Stimulated activated CD4-positive, alpha-beta T cell treated with anti-CD3 and anti-CD28 coated beads, TNF-alpha, amount 100 ng/mL, for 1 hour (primary cell): ENCODE measurements at places on chromosomes 2 and 18.

- DNase-seq = no peak
These were observed 35.1 kb upstream of the VPS54 start for GRCh38 chr2:64054161-64054915.

- no peak for DNase-seq
These were observed at the start of gene CSRNP3 for GRCh38 chr2:165469417-165469816. Gene CSRNP3 (plus strand): TSS chr2:165469698. CDS start chr2:165595066, 125,368 bp downstream.

DNA sequence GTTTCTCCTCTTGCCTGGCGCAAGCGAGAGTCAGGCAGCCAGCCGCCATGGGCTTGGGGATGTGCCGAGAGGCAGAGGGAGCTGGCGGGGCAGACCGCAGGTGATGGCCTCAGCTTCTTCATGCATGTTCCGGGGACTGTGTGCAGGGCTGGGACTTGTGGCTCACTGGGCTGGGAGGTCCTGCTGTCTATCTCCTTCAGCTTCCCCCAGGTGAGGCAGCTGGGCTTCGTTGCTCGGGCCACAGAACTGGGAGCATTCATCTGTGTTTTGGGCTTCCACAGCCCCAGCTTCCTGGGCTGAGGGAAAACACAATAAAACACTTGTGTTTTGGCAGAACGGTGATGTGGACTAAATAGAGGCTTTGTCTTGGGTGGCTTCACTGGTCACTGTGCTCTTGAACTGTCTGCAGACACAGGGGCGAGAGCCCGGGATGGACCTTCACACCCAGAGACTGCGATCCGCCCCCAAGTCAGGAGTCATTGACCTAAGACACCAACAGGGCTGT is 93.5 kb downstream of the DYSF start:
- DNase-seq = no peak

DNA sequence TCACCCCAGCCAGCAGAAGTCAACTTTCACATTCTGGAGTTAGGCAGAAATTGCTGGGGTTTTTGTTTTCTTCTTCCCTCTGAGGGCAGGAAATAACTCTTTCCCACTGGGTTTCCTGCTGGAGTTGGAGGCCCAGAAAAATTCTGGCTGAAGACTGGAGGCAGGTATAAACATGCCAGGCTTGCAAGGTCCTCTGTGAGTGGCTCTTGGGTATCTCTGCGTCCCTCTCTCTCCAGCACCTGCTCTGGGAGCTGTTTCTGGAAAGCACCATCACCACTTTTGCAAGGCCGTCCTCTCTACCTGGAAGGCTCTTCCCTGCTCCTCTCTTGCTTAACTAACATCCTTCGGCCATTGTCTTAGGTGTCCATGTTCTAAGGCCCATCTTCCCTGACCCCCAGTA is 91.0 kb downstream of the MCFD2 start:
- no peak for DNase-seq

GRCh38 chr2:201733544-201733943 is 35.1 kb upstream of the MPP4 start:
- DNase-seq = no peak

- no peak for DNase-seq
These were observed 271.5 kb downstream of the HRH4 start for GRCh38 chr18:24731981-24732380.

DNA sequence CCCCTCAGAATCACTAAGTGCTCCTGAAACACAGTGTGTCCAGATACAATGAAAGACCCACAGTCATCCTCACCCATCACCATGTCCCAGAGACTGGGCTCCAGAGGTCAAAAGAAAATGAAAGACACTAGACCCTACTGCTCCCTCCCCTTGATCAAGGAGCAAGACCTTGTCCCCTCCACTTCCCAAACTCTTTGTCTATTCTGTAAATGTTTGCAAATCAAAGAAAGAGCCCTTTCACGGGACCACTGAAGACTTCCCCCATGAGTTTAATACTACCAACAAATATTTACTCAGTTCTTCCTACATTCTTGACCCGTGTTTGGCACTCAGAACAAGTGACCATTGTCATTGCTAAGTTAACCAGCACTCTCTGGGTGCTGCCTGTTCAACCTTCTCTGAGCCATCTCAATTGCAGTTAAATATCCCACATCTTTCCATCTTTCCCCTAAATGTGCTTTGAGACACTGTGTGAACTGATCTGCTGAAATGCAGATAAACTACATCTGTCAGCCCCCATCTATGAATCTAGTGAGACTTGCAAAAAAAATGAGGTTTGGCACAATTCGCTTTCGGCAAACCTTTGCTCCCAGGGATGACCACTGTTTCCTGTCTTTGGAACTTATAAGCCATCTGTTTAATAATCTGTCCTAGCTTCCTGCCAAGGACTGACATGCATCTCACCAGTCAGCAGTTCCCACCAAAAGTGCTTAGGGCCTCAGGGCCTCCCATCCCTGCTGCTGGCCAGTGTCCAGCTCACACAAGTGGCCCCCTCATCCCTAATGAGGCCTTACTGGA is 170.3 kb downstream of the GFPT1 start:
- DNase-seq = no peak

DNA sequence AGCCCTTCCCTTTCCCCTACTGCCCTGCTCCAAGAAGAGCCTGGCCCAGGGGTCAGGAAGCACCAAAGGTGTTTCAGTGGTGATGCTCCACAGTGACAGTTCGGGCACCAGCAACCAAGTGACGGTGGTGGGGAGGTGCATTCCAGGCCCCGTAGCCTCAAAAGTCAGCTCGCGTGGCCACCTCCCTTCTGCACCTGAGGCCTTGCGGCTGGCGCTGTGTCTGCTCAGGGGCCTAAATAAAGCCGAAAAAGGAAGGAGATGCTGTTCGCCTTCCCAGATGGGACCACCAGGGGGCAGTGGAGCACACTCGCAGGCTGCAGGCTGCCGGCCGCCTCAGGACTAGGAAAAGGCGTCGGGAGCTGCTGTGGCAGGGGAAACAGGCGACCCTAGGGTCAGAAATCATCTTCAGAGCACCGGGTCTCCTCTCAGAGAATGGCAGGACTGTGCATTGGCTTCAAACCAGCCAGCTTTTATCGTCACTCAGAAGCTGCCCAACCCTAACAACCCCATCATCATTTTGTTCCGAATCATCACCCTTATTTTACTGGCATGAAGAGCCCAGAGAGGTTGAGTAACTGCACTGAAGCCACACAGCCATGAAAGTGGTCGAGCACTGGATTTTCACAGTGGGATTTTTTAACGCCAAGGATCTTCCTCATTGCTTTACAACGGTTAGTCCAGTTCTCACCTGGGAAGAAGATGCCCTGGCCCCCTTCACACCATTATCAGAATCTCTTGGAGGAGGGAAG is 213.0 kb upstream of the CELF4 start:
- DNase-seq = no peak

DNA sequence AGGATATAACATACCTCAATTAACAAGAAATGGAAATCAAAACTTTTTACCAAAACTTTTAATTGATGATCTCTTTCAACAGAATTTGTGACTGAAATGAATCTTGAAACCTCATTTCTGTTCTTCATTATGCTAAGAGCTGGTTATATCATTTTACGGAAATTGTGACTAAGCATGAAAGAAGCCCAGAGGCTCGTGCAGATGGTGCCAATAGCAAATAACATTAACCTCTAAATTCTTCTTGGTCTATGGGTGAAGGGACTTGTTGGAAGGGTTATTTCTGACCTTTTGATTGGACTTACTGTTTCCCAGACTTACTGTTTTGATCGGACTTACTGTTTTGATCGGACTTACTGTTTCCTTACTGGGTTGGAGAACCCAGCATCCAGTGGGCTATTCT is 435.6 kb downstream of the TDRD15 start:
- no peak for DNase-seq

DNA sequence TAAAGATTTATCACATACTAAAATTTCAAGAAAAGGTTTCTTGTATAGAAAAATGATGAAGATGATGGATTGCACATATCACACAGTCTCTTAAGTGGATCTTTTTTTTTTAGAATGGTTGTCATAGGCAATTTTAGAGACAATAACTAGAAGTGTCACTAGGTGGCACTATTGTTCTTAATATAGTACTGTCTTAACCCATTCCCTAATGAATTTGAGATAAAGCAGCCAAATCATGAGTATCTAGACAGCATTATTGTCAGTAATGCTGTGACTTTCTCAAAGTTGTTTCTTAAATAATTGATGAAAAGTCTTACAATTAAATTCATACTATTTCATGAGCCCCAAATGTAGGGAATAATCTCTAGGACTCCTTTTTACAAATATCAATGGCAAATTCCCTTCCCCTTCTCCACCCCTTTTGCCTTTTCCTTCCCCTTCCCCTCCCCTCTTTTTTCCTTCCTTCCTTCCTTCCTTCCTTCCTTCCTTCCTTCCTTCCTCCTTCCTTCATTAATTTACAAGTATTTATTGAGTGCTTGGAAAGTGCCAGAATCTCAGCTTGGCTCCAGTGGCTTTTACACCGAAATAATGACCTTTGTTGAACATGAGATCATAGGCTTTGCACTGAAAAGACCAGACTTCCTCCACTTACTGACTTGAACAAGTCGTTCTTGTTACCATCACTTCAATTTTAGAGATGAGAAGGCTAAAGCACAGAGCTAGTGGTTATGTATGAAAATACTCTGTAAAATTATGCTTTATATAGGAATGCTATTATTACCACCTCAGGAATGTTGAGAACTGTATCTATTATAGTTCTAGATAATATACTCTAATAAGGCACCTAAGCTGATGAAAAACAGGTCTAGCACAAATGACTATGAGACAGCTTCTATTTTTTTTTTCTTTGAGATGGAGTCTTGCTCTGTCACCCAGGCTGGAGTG is 19.8 kb downstream of the MYL12B start:
- no peak for DNase-seq

GRCh38 chr2:71617266-71617665 is 163.9 kb downstream of the DYSF start:
- no peak for DNase-seq

GRCh38 chr2:179812501-179812900 is 48.9 kb downstream of the ZNF385B start:
- no peak for DNase-seq

GRCh38 chr2:217162533-217162932 is 302.7 kb upstream of the TNP1 start:
- no peak for DNase-seq

DNA sequence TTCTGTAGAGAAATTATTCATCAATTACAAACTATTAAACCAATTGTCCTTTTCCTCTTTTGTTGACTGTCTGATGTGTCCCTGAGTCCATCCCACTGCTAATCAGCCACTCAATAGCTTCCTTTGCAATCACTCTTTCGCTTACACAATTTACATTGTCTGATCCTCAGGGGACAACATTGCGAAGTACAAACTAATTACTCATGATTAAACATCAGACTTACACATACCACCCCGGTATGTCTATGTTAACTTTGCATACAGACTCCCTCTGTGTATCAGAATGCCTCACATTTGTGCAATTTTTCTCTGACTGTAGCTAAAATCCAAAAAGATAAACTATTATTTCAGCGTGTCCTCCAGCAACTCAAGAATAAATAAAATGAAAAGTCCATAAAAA is 264.4 kb upstream of the REV1 start:
- no peak for DNase-seq

DNA sequence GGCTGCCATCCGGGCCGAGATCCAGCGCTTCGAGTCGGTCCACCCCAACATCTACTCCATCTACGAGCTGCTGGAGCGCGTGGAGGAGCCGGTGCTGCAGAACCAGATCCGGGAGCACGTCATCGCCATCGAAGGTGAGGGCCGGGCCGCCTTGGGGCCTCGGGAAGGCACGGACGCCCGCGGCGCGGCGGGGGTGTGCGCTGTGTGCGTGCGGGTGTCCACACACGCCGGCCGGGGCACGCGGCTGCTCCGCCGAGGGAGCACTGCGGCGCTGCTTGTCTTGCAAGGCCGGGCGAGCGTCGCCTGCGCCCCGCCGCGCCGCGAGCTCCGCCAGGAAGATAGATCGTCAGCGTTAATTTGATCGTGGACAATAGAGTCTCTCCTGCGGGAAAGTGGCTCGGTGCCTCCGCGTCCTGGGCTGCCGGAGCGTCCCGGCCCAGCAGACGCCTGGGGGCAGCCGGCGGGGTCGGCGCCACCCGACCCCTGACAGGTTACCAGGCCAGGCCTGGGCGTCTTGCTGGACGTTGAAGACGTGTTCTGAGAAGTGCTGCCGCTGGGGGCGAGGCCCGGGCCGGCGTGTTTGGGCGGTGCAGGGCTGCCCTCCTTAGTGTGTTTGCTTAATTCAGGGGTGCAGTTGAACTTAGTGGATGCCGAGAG is 1.0 kb downstream of the AGAP1 start:
- no peak for DNase-seq

DNA sequence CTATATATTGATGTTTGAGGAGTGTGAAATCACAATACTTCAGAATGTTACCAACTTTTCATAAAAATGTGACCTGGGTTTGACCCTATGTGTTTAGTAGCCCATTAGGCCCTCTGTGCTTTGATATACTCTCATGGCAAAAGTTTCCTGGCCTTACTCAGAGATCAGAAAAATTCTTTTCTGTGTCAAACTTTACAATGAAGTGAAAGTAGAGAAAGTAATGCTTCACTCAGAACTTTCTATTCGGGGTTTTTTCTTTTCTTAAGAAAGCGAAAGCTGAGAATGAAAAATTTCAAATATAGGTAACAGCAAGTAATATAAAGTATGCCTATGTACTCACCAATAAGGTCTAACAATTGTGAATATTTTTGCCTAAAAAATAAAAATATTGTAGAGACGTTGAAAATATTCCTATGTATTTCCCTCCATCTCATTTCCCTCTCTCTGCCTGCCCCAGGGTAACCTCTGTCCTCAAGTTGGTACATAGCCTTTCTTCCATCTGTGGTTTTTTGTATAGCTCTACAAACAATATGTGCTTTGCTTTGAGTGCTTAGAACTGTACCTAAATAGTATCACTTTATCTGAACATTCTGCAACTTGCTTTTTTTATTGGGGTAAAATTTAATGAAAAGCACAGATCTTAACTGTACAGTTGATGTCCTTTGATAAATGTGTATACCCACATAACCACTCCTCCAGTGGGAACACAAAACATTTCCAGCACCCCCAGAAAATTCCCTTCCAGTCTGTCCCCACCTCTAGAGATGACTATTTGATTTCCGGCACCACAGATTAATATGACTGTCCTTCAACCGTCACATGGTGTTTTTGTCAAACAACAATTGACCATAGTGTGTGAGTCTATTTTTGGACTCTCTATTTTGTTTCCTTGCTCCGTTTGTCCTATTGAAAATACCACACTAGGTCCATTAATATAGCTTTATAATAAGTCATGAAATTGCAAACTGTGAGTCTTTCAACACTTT is 10.3 kb upstream of the ACKR3 start:
- no peak for DNase-seq

- DNase-seq = no peak
These were observed 213.3 kb downstream of the ACKR3 start for GRCh38 chr2:236782938-236783337.

DNA sequence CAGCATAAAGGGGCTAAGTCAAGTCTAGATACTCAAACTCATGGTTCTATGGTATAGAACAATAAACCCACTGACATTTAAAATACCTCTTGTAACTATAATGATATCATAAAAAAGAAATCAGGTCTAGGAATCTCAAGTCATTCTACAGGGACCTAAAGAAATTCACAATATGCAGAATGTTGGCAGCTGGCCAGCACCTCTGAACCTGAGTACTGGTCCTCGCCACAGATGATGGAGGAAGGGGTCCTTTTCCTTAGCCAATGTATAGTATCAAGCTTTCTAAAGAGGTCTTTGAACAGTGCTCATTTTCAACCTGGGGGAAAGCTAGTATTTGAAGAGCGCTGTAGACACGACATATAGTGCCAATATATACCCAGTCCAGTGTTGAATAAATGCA is 108.4 kb upstream of the ITGB6 start:
- no peak for DNase-seq
